Activated T-cell treated with anti-CD3 and anti-CD28 coated beads, Interleukin-2, amount 50 U/mL, for 4 hours (primary cell): ENCODE measurements at places on chromosomes 1 and 21. TPM values are rescaled to one million over a fixed set of nuclear protein-coding genes. Genes with fewer than 3 reads are reported as not detected.
A peak's percentile ranks its signal among the peaks of the same experiment; 100 is the strongest.

Gene CEP104
- 45.4 TPM for total RNA-seq

DNA sequence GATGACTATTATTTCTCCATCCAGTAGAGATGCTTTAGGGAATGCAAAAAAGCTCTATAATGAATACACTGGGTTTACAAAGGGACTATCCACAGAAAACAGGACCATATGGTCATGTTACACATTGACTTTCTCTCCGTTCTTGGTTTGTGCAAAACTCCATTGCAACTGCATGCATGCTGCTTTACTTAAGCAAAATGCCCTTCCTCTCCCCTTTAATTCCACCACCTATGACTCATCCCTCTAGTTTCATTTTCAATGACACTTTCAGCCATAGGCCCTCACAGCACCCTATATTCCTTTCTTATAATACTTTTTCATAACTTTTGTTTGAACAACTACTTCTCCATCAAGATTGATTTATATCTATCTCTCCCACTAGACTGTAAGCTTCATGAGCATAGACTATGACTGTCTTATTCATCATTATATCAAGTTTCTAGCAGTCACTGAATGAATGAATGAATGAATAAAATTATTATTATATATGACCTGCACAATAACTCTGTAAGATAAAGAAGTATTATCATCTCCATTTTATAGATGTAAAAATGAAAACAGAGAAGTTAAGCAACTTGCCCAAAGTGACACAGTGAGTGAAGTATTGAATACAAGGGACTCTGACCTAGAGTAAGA lies 248.9 kb downstream of the PLPP3 start:
- no peak for DNase-seq

- DNase-seq: peak; percentile 32
Observed at GRCh38 chr1:27360159-27361043, 6.4 kb downstream of the MAP3K6 start.

DNA sequence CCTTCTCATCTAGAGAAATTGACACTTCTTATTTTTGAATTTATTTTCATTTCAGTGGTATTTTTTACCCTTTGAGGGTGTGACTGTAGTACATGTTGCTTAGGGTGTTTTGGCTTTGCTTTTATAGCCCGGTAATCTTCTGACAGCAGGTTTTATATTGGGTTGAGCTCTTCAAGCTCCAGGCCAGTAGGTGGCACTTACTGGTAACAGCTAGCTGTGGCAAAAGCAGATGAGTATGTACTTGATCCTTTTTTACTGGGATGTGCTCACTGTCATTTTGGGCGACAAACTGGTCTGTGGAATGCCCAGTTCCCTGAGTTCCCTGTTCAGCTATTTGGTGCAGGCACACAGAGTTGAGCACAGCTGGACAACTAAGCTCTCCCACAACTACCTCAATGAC lies 916.2 kb upstream of the B3GALT2 start:
- no peak for DNase-seq

GRCh38 chr1:248009681-248010080 lies 3.8 kb upstream of the OR2L5 start:
- no peak for DNase-seq
